ENCODE measurements at places on chromosomes 7 and 10. TPM values are rescaled to one million over a fixed set of nuclear protein-coding genes. Genes with fewer than 3 reads are reported as not detected.

The GNGT1 gene
- 0.15 TPM for polyA plus RNA-seq

The C10orf53 gene
- not detected for polyA plus RNA-seq

GRCh38 chr7:47502240-47502877 lies 79.6 kb downstream of the TNS3 start:
- no peaks in the 10 kb centered on the region for H3K27me3 ChIP-seq
- H3K4me3 ChIP-seq, result no peak overlapping the region
- H3K27ac ChIP-seq, result peak overlapping the region; percentile 75
- no peak for DNase-seq

The ICA1 gene
- 2.4 TPM for polyA plus RNA-seq

DNA sequence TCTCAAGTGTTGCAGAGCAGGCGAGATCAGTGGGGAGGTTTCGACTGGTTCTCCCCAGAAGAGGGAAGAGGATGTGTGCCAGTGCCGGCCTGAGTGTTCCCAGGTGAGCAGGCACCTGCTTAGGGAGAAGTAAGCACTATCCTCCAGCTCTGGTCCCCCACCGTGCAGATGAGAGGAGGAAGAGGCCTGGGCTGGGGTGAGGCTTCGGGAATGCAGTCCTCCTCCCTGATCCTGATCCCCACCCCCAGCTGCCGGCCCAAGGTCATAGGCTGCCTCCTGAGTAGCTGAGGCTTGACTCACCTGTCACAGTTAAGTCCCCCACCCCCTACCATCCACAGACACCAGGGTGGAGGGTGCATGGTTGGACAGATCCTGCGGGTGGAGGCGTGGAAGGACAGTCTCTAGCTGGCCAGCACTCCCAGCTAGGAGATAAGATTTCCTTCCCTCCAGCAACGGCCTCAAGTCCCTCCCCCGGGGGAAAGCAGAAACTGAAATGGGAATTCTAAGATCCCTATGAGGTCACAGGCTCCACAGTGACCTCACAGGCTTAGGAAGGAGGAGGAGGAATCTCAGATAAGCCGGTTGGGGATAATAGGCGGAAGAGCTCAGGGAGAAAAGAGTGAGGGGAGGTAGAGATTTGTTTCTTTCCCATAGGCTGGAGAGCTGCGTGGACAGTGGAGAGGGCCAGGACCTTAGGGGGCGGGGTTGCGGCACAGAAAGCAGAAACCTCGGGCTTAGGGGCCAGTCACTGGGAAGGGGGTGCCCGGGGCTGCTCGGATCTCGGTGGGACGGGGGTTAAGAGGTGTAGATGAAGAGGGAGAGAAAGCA lies 1.0 kb downstream of the LRCH4 start:
- peaks cover 15% of the 10 kb centered on the region for H3K4me1 ChIP-seq
- H3K27me3 ChIP-seq, result no peaks in the 10 kb centered on the region
- H3K4me3 ChIP-seq, result peak overlapping the region; percentile 83
- H3K36me3 ChIP-seq, result peaks cover 6% of the 10 kb centered on the region

DNA sequence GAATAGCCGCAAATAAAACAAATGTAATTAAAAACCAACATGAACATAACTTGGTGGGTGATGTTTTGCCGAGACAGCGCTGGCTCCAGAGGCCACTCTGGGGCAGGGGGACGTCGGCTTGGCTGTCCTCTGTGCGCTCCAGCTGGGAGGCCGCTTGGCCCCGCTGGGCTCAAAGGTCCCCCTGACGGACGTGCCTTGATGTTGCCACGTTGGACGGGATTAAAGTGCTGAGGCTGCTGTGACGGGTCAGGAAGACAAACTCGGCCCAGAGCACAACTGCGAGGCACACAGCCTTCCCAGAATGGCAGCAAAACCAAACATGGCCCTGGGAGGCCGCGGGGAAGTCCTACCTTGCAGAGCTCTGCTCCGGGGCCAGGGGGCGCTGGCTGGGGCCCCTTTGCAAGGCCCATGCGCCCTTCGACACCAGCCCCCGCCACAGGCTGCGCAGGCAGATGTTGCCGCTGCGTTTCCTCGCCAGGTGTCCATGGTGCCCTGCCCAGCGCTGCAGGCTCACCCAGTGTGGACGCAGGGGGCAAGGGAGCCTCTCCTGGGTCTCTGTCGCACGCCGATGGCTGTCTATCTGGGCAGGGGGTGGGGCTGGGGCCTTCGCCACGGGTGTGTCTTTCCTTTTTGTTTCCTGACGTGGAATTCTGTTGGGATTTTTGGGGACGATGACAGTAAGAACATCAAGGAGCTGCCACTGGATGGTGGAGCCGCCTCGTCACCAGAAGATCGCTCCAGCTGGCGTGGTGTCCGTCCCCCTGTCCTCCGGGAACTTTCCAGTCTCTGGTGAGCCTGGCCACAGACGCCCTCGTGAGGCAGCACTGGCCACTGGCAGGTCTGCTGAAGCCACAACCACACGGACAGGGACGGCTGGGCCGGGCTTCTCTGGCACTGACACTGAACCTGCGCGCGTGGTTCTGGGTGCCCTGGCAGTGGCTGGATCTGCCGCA lies 99.6 kb upstream of the DIP2C start:
- DNase-seq, result peak; percentile 91
- H3K36me3 ChIP-seq, result no peaks in the 10 kb centered on the region
- H3K4me3 ChIP-seq, result no peak overlapping the region
- no peaks in the 10 kb centered on the region for H3K4me1 ChIP-seq
- no peak overlapping the region for H3K27ac ChIP-seq
- H3K27me3 ChIP-seq, result no peaks in the 10 kb centered on the region

The RP9 gene
- polyA plus RNA-seq, result 32.0 TPM

The CCL24 gene
- polyA plus RNA-seq, result not detected

DNA sequence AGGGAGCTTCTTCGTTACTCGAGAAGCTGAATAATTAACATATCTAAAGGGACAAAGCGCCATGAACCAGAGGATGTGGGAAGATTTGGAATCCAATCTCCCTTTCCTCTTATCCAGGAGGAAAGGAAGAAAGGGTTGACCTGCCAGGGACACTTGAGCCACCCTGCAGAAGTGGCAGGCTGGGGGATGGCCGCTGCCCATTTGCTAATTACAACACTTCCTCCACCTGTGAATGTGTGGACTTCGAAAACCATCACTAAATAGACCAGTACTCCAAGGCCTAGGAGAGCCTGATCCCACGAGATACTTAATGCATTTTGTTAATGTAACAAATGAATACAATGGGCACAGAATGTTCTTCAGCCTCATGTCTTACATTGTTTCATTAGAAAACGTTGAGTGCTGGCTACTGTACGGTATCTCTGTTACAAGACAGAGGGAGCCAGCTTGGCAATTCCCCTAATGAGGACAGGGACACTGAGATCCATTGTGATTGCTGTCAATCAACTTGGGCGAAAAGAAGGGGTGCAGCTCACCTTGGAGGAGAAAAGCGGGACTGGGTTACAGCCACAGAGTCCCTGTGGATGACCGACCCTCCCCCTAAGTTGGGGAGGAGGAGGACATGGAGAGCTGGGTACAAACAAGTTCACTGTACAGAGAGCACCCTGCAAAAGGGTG lies 59.4 kb downstream of the AOC1 start:
- no peaks in the 10 kb centered on the region for H3K36me3 ChIP-seq
- H3K27ac ChIP-seq, result no peak overlapping the region
- peaks cover 22% of the 10 kb centered on the region for H3K27me3 ChIP-seq
- H3K4me1 ChIP-seq, result no peaks in the 10 kb centered on the region

DNA sequence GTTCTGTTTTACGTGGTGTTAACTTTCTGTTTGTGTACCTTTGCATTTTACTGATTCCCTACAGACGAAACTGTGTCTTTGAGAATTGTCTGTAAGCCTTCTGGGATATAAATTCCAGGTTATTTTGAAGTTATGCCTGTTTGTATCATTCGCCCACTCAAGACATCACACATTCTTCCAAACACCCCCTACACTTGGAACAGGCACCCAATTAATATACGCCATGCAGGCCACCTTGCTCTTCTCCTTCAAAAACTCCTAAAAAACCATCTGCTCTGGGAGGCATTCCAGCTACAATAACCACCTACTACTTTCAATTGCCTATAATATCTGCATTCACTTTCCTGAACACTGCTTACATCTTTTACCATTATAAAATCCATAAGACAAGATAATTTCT lies 453.3 kb downstream of the DGKB start:
- H3K27ac ChIP-seq, result no peak overlapping the region
- DNase-seq, result no peak
- no peaks in the 10 kb centered on the region for H3K27me3 ChIP-seq
- no peaks in the 10 kb centered on the region for H3K4me1 ChIP-seq
- no peak overlapping the region for H3K4me3 ChIP-seq

The LIPK gene
- not detected for polyA plus RNA-seq

- no peak overlapping the region for H3K4me3 ChIP-seq
- no peaks in the 10 kb centered on the region for H3K27me3 ChIP-seq
- H3K4me1 ChIP-seq, result no peaks in the 10 kb centered on the region
- no peak overlapping the region for H3K27ac ChIP-seq
- no peaks in the 10 kb centered on the region for H3K36me3 ChIP-seq
- no peak for DNase-seq
Measured at GRCh38 chr10:43119416-43120115, 18.7 kb upstream of the CSGALNACT2 start.

DNA sequence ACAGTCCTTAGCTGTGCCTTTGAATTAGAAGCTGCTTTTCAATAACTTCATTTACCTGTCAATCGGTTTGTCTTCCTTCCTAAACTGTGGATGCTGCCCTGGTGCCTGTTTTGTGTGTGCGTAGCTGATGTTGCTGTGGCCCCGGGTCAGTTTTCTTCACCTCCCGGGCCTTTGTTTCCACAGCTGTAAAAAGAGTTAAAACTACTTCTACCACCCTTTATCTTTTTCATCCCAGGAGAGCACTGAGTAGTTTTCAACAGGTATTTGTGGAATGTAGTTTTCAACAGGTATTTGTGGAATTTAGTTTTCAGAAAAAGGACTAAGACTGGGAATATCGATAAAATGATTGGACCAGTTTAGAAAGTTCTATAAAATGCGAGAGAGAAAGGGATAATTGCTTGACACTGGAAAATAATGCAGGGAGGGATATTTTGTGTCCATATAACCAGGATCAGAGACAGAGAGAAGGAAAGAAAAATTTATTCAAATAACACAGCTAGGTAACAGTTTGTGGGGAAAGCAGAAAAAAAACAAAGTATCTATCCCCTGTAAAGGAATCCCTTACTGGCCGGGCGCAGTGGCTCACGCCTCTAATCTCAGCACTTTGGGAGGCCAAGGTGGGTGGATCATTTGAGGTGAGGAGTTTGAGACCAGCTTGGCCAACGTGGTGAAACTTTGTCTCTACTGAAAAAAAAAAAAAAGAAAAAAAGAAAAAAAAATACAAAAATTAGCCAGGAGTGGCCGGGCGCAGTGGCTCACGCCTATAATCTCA lies 15.9 kb upstream of the IGF2BP3 start:
- DNase-seq, result no peak
- H3K4me3 ChIP-seq, result no peak overlapping the region
- H3K27me3 ChIP-seq, result no peaks in the 10 kb centered on the region
- H3K4me1 ChIP-seq, result 0 out of 2 replicates have a peak, but pooled peaks cover 2% of the 10 kb centered on the region
- no peaks in the 10 kb centered on the region for H3K36me3 ChIP-seq

- H3K4me3 ChIP-seq, result no peak overlapping the region
- no peak overlapping the region for H3K27ac ChIP-seq
- H3K27me3 ChIP-seq, result no peaks in the 10 kb centered on the region
- DNase-seq, result no peak
- H3K36me3 ChIP-seq, result peaks cover 45% of the 10 kb centered on the region
Measured at GRCh38 chr7:55513868-55514267, 58.4 kb downstream of the VOPP1 start.

- peaks cover 4% of the 10 kb centered on the region for H3K36me3 ChIP-seq
- H3K4me3 ChIP-seq, result no peak overlapping the region
- peak; percentile 64 for DNase-seq
- H3K27ac ChIP-seq, result peak overlapping the region; percentile 46
Measured at GRCh38 chr7:47474937-47475879, 106.7 kb downstream of the TNS3 start.

DNA sequence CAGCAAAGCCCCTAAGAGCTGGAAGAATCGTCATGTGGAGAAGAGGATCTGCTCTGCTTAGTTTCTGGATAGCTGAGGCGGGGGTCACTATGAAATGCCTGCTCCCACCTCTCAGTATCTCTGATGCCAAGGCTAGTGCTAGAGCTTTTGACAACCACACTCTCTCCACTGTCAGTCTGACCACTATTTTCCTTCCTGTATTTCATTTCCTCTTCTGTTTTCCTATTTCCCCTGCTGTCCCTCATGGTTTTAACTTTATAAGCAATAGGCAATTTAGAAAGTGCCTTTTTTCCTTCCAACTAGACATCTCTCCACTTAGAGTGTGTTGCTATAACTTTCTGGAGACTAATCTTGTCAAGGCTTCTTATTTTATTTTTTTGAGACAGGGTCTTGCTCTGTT lies 23.6 kb downstream of the C7orf57 start:
- no peaks in the 10 kb centered on the region for H3K4me1 ChIP-seq
- H3K36me3 ChIP-seq, result no peaks in the 10 kb centered on the region
- DNase-seq, result no peak
- H3K27me3 ChIP-seq, result no peaks in the 10 kb centered on the region

The RBM28 gene
- 33.0 TPM for polyA plus RNA-seq

GRCh38 chr7:157009170-157009777 lies 1.2 kb downstream of the MNX1 start:
- DNase-seq, result peak; percentile 53
- no peaks in the 10 kb centered on the region for H3K4me1 ChIP-seq
- H3K27me3 ChIP-seq, result peaks cover 96% of the 10 kb centered on the region
- no peaks in the 10 kb centered on the region for H3K36me3 ChIP-seq
- H3K27ac ChIP-seq, result no peak overlapping the region

The CALML3 gene
- polyA plus RNA-seq, result not detected

GRCh38 chr10:13414855-13415254 lies 66.8 kb upstream of the SEPHS1 start:
- H3K4me1 ChIP-seq, result no peaks in the 10 kb centered on the region
- DNase-seq, result peak; percentile 36
- H3K36me3 ChIP-seq, result no peaks in the 10 kb centered on the region
- H3K4me3 ChIP-seq, result no peak overlapping the region
- no peaks in the 10 kb centered on the region for H3K27me3 ChIP-seq

The RNF32 gene
- polyA plus RNA-seq, result 2.3 TPM

The GCC1 gene
- polyA plus RNA-seq, result 8.4 TPM

GRCh38 chr10:11209830-11210181 lies 192.1 kb downstream of the CELF2 start:
- no peaks in the 10 kb centered on the region for H3K36me3 ChIP-seq
- H3K4me1 ChIP-seq, result no peaks in the 10 kb centered on the region
- no peak overlapping the region for H3K27ac ChIP-seq
- no peak overlapping the region for H3K4me3 ChIP-seq
- no peaks in the 10 kb centered on the region for H3K27me3 ChIP-seq
- no peak for DNase-seq

- no peaks in the 10 kb centered on the region for H3K27me3 ChIP-seq
- DNase-seq, result no peak
- no peaks in the 10 kb centered on the region for H3K4me1 ChIP-seq
- H3K27ac ChIP-seq, result no peak overlapping the region
- H3K4me3 ChIP-seq, result no peak overlapping the region
Measured at GRCh38 chr7:47344171-47344955, 237.5 kb downstream of the TNS3 start.

GRCh38 chr10:27743012-27743876 lies 2.4 kb downstream of the MKX start:
- H3K27me3 ChIP-seq, result peaks cover 76% of the 10 kb centered on the region
- no peaks in the 10 kb centered on the region for H3K4me1 ChIP-seq
- H3K4me3 ChIP-seq, result peak overlapping the region; percentile 37
- peak; percentile 22 for DNase-seq
- no peak overlapping the region for H3K27ac ChIP-seq
- no peaks in the 10 kb centered on the region for H3K36me3 ChIP-seq

GRCh38 chr7:3063016-3063753 lies 19.5 kb upstream of the CARD11 start:
- H3K4me1 ChIP-seq, result no peaks in the 10 kb centered on the region
- no peak for DNase-seq
- H3K27me3 ChIP-seq, result no peaks in the 10 kb centered on the region
- no peak overlapping the region for H3K27ac ChIP-seq
- H3K36me3 ChIP-seq, result no peaks in the 10 kb centered on the region
- H3K4me3 ChIP-seq, result no peak overlapping the region

- H3K4me3 ChIP-seq, result no peak overlapping the region
- peaks cover 42% of the 10 kb centered on the region for H3K36me3 ChIP-seq
- H3K4me1 ChIP-seq, result peaks cover 20% of the 10 kb centered on the region
- H3K27me3 ChIP-seq, result no peaks in the 10 kb centered on the region
- no peak overlapping the region for H3K27ac ChIP-seq
Measured at GRCh38 chr7:131943646-131944045, 387.2 kb upstream of the PODXL start.
